WTC11 (cell line): ENCODE measurements at places on chromosomes 4 and X. TPM values are rescaled to one million over a fixed set of nuclear protein-coding genes. Genes with fewer than 3 reads are reported as not detected.

AMER1 gene
- total RNA-seq, result 9.4 to 9.9 TPM (median 9.4 TPM) in 3 replicates

- H3K36me3 ChIP-seq, result peaks cover 3% of the 10 kb centered on the region; the same call in 1 of the 2 replicates
- DNase-seq, result no peak
- H3K4me3 ChIP-seq, result no peak overlapping the region
- peaks cover 6% of the 10 kb centered on the region for H3K4me1 ChIP-seq
- H3K27me3 ChIP-seq, result no peaks in the 10 kb centered on the region
Measured at GRCh38 chr4:75254745-75255144, 259.5 kb downstream of the RCHY1 start.

DNA sequence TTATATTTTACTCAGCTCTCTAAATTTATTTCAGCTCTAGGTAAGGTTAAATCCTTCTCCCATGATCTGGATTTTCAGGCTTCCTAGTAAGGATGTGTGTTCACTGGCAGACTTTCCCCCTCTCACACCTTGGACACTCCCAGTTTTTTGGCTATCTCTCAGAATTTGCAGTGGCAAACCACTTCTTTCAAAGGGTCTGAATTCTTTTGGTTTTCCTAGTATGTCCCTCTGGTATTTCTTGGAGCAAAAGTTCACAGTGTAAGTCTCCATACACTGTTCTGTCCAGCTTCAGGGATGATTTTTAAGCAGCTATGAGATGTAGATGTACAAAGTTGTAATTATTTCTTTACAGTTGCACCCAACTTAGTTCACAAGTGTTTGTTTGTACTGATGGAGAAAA lies 653.8 kb upstream of the GALNT7 start:
- DNase-seq, result no peak
- H3K36me3 ChIP-seq, result no peaks in the 10 kb centered on the region
- H3K27ac ChIP-seq, result no peak overlapping the region
- peaks cover 10% of the 10 kb centered on the region for H3K4me1 ChIP-seq

DNA sequence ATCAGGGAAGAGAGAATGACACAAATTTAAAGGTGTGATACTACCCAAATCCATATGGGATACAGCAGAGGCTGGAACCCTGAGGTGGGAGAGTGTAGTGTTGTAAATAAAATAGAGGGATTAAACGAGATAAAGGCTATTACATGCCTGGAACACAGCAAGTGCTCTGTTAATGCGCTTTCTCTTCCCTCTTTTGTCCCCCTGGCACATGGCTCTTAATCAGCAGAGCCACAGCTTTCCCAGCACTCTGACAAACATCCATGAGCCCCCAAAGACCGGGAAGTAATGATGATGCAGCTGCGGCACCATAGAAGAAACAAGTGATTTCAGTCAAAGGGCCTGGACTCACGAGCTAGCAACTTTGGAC lies 85.9 kb downstream of the RASL11B start:
- H3K36me3 ChIP-seq, result 0 out of 2 replicates have a peak, but pooled peaks cover 3% of the 10 kb centered on the region
- H3K27me3 ChIP-seq, result no peaks in the 10 kb centered on the region
- peaks cover 39% of the 10 kb centered on the region for H3K4me1 ChIP-seq
- no peak overlapping the region for H3K4me3 ChIP-seq
- H3K27ac ChIP-seq, result no peak overlapping the region; the same call in 1 of the 2 replicates
- DNase-seq, result no peak

GRCh38 chr4:139845453-139846093 lies 180.0 kb downstream of the MGST2 start:
- no peak overlapping the region for H3K4me3 ChIP-seq
- H3K27ac ChIP-seq, result no peak overlapping the region
- DNase-seq, result no peak
- H3K36me3 ChIP-seq, result no peaks in the 10 kb centered on the region

GRCh38 chrX:151227627-151228026 lies 51.2 kb downstream of the GPR50 start:
- H3K36me3 ChIP-seq, result no peaks in the 10 kb centered on the region
- peaks cover 8% of the 10 kb centered on the region for H3K4me1 ChIP-seq
- peak; percentile 33 for DNase-seq
- no peak overlapping the region for H3K27ac ChIP-seq
- peaks cover 35% of the 10 kb centered on the region for H3K27me3 ChIP-seq
